Activated T-helper 17 cell treated with anti-CD3 and anti-CD28 coated beads, Interleukin-2, amount 50 U/mL, for 72 hours (primary cell): ENCODE measurements at places on chromosomes 11 and 22.
A peak's percentile ranks its signal among the peaks of the same experiment; 100 is the strongest.

GRCh38 chr11:73818846-73819245, 31.2 kb downstream of the MRPL48 start:
- no peaks in the 10 kb centered on the region for H3K27me3 ChIP-seq
- H3K4me1 ChIP-seq, result peaks cover 3% of the 10 kb centered on the region
- H3K36me3 ChIP-seq, result peaks cover 6% of the 10 kb centered on the region
- H3K27ac ChIP-seq, result no peak overlapping the region
- ATAC-seq, result no peak
- H3K4me3 ChIP-seq, result no peak overlapping the region

GRCh38 chr11:89358761-89359160, 132.4 kb downstream of the NOX4 start:
- H3K27ac ChIP-seq, result no peak overlapping the region
- no peaks in the 10 kb centered on the region for H3K4me1 ChIP-seq
- H3K27me3 ChIP-seq, result no peaks in the 10 kb centered on the region
- H3K4me3 ChIP-seq, result no peak overlapping the region
- no peak for ATAC-seq
- no peaks in the 10 kb centered on the region for H3K36me3 ChIP-seq

GRCh38 chr11:10155793-10156490, 138.1 kb downstream of the SBF2 start:
- no peak for ATAC-seq
- H3K36me3 ChIP-seq, result no peaks in the 10 kb centered on the region
- no peak overlapping the region for H3K27ac ChIP-seq
- H3K4me1 ChIP-seq, result peaks cover 6% of the 10 kb centered on the region
- H3K4me3 ChIP-seq, result no peak overlapping the region

DNA sequence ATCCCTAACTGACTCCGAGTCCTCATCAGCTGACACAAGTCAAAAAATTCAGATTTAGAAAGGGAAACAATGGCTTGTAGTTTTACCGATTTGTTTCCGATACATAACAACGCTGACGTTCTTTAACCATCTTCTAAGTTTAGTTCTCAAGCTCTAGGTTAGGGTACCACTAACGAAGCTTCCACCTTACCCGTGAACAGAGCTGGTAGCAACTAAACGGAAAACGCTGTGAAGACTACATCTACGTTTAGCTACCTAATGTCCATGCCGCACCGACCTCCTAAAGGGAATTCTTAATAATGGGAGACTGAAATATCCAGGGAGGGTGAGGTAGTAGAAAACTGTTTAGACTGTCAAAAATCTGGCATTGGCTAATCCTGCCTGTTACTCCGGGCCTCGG, 1.0 kb downstream of the NUP98 start:
- H3K4me1 ChIP-seq, result peaks cover 14% of the 10 kb centered on the region
- ATAC-seq, result no peak
- H3K27ac ChIP-seq, result peak overlapping the region; percentile 99

DNA sequence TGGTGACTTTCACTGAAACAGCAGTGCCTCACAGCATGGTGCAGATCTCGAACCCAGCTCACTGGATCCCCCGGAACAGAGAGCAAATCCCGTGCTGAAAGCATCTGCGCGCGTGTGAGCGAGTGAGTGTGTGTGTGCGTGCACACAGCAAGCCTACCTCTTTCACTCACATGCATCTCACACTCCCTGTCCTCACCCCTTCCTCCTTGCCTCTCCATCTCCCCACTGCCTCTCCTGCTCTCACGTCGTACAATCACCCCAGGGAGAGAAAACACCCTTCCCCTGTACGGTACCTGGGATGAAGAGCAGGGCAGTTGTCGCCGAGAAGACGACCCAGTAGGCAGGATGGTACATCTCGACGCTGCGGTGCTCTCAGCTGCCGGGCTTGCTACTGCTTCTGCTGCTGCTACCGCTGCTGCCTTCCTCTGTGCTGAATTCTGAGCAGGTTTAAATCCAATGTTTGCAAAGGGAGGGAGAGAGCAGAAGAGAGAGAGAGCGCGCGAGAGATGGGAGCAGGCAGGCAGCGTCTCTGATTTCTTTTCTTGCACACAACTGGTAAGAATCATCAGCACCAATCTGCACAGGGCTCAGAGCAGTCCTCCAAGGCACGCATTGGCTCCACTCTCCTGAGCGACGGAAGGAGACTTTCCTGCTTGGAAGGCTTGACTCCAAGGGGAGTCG, at the start of gene OPCML:
Gene OPCML (minus strand): TSS at position 531 of the 681 bp plus-strand sequence.
- no peaks in the 10 kb centered on the region for H3K36me3 ChIP-seq
- H3K27me3 ChIP-seq, result peaks cover 46% of the 10 kb centered on the region
- no peaks in the 10 kb centered on the region for H3K4me1 ChIP-seq
- H3K27ac ChIP-seq, result no peak within 1 kb of the TSS
- no peak for ATAC-seq

DNA sequence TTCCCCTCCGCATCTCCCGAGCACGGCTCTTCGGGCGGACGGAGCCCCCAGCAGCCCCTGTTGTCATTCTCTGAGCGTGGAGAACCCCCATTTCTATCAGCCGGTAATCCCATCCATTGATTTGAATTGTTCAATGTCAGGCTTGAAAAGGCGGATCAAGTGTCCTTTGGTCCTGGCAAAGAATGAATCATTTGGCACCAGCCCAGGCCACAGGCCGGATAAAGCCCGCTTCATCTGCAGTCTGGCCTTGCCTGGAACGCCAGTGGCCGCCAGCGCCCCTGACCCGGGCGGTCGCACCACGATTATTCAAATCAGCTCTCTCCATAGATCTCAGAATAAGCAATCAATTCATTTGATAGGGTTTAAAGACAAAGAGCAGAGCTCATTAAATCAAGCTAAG, 188.9 kb downstream of the BRD1 start:
- H3K4me3 ChIP-seq, result no peak overlapping the region
- peaks cover 4% of the 10 kb centered on the region for H3K36me3 ChIP-seq
- no peaks in the 10 kb centered on the region for H3K4me1 ChIP-seq
- no peak for ATAC-seq
- H3K27me3 ChIP-seq, result no peaks in the 10 kb centered on the region

- no peak overlapping the region for H3K27ac ChIP-seq
- no peak overlapping the region for H3K4me3 ChIP-seq
- H3K4me1 ChIP-seq, result no peaks in the 10 kb centered on the region
- no peaks in the 10 kb centered on the region for H3K27me3 ChIP-seq
- no peaks in the 10 kb centered on the region for H3K36me3 ChIP-seq
- ATAC-seq, result no peak
These were observed 365.0 kb upstream of the FAT3 start for GRCh38 chr11:91859666-91860065.

DNA sequence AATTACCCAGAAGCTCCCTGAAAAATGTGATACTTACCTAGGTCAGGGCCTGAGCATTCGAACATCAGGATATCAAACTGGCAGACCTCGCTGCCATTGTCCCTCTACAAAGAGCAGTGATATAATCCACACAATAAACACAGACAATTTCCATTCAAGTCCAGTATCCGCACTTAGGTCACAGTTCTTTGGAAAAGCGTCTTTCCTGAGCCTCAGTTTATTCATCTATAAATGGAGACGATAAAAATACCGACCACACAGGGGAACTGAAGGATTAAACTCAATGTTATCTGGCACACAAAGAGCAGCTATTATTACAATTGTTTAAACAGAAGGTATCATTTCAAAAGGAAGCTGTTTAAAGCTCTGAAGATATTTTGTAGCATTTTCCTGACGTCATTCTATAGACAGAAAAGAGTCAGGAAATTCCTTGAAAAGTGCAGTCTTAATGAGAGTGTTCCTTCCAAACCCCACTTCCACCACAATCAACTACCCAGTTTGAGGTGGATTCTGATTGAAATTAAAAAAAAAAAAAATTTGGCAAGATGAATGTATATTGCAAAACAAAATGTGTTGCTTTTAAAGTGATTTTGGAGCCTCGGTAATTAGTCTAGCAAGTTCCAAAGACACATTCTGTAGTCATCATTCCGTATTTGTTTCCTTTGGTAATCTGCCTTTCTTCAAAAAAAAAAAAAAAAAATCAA, 47.2 kb upstream of the IGSF9B start:
- H3K4me3 ChIP-seq, result no peak overlapping the region
- ATAC-seq, result no peak
- H3K4me1 ChIP-seq, result no peaks in the 10 kb centered on the region

GRCh38 chr22:17773606-17774205, 563 bp downstream of the BID start:
- H3K4me3 ChIP-seq, result peak overlapping the region; percentile 77
- ATAC-seq, result peak; percentile 61
- no peaks in the 10 kb centered on the region for H3K36me3 ChIP-seq
